ENCODE measurements at places on chromosomes 7 and 10.

GRCh38 chr10:22103701-22104470, 100.4 kb upstream of the DNAJC1 start:
- DNase-seq = no peak

DNA sequence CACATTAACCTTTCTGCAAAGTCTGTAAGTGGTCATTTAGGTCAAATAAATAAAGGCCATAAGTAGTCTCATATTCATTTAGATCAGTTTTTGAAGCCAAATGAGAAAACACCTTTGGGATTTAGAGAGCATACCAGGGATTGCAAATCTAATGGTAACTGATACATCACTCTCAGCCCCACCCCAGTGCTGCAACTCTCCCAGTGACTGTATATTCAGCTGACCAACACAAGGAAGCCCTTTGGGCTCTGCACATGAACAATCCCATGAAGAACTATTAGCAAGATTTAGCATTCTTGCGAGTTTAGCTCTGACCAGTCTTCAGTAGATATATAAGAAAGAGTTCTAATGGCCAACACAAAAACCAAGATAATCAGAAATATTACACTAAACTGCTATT, 252.3 kb downstream of the CSTF2T start:
- DNase-seq = no peak

- DNase-seq = no peak
These were observed 6.0 kb downstream of the MYL7 start for GRCh38 chr7:44134943-44135628.

DNA sequence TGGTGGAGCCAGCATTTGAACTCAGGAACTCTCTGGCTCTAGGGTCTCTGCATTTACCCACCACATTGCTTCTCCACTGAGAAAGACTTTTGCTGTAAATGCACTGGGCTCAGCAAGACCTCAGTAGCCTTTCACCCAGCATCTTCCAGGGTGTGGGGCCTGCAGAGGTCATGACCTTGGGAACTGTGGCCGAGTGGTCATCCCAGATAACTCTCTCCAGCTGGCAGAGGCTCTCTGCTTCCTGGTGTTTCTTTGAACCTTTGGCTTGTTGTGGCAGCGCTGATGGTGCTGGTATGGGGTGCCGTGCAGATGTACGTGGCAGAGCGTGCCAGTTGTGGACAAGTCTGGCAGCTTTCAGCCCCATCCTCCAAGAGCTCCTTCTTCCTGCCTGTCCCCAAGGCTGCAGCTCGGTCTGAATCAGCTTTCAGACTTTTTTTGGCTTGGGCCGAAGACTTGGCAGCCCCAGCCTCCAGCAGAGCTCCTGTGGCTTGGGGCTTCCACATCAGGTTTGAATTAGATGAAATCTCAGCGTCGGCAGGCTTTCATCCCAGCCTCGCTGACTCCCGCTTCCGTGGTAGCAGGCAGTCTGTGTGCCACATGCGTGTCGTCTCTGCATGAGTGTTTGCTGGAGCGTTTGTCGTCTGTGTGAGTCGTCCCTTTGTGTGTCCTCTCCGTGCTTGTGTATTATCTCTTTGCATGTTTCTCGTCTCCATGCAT, 21.5 kb downstream of the ADAMTS14 start:
- no peak for DNase-seq

- DNase-seq = no peak
These were observed 87.0 kb downstream of the ARMH3 start for GRCh38 chr10:101968940-101969321.

DNA sequence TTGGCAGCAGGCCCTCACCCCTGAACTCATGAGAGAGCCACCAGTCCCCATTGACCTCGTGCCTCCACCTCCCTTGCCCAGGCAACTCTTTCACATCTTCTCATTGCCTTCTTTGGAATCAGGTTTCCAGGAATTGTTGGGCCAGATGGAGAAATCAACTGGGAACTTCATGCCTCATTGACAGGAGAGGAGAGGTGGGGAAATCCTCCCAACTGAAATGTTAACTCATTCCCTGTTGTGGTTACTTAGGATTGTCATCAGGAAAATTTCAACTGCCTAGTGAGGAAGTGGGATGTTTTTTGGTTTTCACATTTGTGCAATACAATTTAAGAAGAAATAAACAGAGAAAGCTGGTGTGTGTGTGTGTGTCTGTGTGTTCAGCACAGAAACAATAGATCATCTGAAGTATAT, 106.6 kb upstream of the INHBA start:
- no peak for DNase-seq

All from T-helper 9 cell (primary cell).